ENCODE measurements at places on chromosomes 13 and 19.

GRCh38 chr19:9671655-9672054 is 3.2 kb downstream of the ZNF562 start:
- DNase-seq = no peak

DNA sequence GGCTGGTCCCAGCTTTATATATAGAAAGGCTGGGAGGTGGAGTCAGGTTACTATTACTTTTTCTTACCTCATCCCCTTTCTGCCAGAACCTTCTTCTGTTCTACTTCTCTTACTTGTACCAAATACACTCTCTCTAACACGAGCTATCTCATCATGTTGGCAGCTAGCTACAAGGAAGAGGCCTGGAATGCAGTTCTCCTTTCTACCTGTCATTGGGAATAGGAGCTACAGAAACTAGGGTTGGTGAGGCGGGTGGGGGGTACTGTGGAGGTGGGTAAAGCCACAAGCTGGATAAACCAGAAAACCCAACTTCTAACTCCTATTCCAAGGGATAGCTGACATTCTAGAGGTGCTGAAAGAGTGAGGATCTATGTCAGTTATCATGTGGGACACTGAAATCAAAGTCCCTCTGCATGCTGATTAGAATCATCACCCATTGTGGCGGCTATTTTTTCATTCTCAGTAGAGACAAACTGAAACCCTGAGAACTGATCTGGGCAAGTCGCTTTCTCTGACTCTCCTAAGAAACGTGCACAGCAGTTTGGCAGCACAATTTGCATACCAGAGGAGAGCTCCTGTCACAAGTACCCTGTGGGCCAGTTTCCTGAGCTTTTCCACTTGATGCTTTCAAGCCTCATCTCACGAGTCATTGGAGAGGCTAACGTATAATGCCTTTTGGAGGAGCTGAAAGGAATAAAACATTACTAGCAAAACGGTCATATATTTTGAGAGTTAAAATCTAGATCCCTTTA is 358.1 kb downstream of the ENOX1 start:
- DNase-seq = no peak

DNA sequence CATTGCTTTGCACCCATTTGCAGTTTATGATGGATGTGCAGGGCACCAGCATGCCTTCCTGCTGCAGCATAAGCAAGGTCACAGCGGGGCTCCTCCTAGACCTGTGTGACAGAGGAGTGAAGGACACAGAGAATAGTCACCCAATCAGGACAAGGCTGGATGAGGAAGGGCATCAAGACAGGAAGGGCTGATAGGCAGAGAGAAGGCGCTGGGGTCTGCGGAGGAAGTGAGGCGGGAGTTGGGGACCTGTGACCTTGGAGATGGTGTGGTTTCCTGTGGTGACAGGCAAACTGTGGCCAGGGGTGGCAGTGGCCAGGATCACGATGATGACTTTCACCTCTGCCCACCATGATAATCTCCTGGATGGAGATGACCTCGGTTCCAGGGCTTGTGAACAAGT is 16.4 kb upstream of the KCTD15 start:
- DNase-seq = no peak

- no peak for DNase-seq
These were observed 22.0 kb downstream of the EPN1 start for GRCh38 chr19:55697069-55697440.

DNA sequence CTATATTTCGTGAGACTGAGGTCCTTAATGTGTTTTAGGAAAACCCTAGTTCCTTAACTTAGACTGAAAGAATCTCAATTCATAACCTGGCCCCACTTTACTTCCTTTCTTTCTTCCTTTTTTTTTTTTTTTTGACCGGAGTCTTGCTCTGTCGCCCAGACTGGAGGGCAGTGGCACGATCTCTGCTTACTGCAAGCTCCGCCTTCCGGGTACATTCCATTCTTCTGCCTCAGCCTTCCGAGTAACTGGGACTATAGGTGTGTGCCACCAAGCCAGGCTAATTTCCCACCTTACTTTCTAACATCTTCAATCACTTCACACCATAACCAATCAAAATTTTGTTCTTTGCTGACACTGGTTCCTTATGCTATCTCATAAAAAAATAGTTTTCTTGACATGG is 2097.0 kb downstream of the PCDH9 start:
- no peak for DNase-seq

DNA sequence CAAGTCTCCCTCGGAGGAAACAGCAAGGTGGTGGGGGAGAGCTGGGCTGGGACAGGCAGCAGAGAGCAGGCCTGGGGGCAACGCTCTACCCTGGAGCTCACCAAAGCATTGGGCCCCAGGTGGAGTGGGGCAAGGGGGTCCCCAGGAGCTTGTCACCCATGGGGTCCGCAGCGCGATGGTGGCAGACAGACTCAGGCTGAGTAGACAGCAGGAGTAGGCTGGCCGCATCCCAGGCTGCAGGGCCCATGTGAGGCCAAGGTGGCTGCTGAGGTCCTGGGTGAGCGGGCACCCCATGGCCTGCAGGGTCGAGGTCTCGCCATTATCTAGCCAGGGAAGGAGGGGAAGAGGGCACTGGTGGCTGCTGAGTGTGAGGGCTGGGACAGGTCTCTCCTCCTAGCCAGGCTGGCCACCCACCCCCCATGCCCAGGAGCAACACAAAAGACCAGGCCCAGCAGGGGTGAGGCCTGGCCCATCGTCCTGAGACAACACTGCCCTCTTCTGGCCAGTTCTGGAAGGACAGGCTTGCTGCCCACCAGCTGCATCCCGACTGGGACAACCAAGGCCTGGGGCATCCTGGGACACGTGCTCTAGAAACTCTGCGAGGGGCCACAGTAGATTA is 33.1 kb downstream of the CEBPG start:
- peak; percentile 69 for DNase-seq

- DNase-seq = no peak
These were observed 74.6 kb downstream of the SHISA2 start for GRCh38 chr13:25977216-25977615.

GRCh38 chr13:55245005-55245644 is 1895.6 kb upstream of the PRR20A start:
- no peak for DNase-seq

GRCh38 chr19:39296055-39296645 is at the start of gene IFNL1:
Gene IFNL1 (plus strand): TSS chr19:39296407. CDS start chr19:39296422, 15 bp downstream.
- DNase-seq = no peak

DNA sequence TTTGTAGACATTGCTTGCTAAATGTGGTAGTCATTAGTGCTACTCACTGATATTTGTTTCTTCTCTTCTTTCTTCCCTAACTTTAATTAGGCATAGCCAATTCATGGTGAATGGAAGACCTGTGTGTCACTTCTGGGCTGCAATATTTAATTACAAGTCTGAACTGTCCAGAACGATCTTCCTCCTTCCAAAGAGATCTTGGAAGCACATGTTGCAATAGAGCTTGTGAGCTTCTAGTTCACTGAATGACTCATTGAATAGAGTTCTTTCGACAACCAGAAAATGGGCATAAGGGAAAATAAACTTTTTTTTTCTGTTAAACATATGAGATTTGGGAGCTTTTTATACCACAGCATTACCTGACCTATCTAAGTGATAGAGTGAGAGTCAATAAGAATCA is 1264.6 kb downstream of the PCDH9 start:
- DNase-seq = no peak

DNA sequence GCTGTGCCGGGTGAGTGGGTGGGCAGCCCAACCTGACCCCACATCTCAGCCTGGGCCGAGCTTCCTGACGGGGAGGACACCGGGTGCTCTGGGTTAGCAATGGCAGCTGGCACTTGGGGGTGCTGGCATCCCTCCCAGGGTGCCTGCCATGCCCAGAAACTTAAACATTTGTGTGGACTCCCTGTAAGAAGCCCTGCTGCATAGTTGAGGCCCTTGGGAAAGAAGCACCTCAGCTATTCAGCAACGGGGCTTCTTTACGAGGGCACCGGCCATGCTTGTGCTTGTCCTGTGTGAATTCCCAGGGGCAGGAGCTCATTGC is 33.8 kb upstream of the MEDAG start:
- DNase-seq = no peak

- peak; percentile 74 for DNase-seq
These were observed 133.9 kb downstream of the AKAP11 start for GRCh38 chr13:42405665-42406390.

- no peak for DNase-seq
These were observed at the start of gene REEP6 for GRCh38 chr19:1491114-1491848. Gene REEP6 (plus strand): TSS chr19:1491181. CDS start chr19:1491270, 89 bp downstream.

- DNase-seq = no peak
These were observed 59.9 kb upstream of the TPP2 start for GRCh38 chr13:102536695-102537485.

GRCh38 chr19:536031-536880 is 4.7 kb downstream of the CDC34 start:
- no peak for DNase-seq

DNA sequence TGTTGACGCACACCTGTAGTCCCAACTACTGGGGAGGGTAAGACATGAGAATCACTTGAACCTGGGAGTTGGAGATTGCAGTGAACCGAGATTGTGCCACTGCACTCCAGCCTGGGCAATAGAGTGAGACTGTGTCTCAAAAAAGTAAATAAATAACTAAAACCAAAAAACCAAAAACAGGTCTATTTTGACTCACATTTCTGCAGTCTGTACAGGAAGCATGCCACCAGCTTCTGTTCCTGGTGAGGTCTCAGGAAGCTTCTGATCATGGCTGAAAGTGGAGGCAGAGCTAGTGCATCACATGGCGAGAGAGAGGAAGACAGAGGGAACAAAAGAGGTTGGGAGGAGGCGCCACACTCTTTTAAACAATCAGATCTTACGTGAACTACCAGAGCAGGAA is 142.5 kb downstream of the ITGBL1 start:
- no peak for DNase-seq

DNA sequence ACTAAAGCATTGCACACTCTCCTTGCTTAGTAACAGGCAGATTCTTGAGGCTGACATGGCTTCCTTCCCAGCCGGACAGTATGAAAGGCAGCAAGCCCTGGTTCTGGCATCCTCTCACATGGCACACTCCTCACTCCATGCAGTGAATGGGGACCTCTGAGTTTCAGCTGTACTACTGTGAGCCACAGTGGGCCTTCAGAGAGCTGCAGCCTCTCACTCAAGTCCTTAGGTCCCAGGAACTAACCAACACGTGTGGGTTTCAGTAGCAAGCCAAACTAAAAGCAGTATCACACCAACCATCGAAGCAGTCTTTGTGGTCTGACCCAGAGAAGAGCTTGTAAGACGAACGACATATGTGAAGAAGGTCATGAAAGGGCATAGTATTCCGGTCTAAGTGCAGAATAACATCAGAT is 128.2 kb downstream of the TBC1D4 start:
- DNase-seq = no peak

GRCh38 chr13:112903606-112904195 is 65.3 kb upstream of the MCF2L start:
- no peak for DNase-seq

GRCh38 chr13:112831196-112831595 is 137.8 kb upstream of the MCF2L start:
- DNase-seq = no peak

DNA sequence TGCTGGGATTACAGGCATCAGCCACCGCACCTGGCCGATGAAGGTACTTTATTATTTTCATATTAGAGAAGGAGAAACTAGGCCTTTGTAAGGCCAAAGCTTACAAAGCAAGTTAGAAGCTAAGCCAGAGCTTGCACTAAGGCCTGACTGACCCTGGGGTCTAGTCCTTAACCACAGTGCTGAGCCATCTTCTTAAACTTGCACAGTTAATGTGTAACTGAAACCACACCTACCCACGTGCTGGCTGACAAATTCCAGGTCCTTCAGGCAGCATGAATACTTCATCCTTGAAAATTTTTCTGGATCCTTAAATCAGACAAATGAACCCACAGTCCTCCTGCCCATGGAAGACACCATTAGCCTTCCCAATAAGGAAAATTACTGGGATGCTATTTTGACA is 880.6 kb downstream of the UQCRFS1 start:
- no peak for DNase-seq

DNA sequence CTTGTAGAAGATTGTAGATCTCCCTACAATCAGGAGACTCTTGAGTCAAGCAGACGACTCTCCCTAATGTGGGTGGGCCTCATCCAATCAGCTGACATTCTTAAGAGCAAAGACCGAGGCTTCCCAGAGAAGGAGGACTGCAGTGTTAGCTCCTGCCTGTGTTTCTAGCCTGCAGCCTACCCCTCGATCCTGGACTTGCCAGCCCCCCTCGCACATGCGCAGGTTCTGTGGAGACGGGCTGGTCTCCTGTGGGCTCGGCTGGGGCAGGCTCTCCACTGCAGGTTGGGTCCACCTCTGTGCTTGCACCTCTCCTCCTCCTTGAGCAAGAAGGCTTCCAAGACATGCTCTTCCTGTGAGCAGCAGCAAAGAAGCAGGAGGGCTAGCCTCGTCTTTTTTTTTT is 185.2 kb upstream of the SOX1 start:
- DNase-seq = no peak

GRCh38 chr19:30590596-30591229 is 218.5 kb downstream of the ZNF536 start:
- DNase-seq = no peak

- DNase-seq = no peak
These were observed 353.3 kb upstream of the HTR2A start for GRCh38 chr13:47250146-47250545.

GRCh38 chr13:79090552-79091124 is 315.4 kb downstream of the RBM26 start:
- DNase-seq = no peak

DNA sequence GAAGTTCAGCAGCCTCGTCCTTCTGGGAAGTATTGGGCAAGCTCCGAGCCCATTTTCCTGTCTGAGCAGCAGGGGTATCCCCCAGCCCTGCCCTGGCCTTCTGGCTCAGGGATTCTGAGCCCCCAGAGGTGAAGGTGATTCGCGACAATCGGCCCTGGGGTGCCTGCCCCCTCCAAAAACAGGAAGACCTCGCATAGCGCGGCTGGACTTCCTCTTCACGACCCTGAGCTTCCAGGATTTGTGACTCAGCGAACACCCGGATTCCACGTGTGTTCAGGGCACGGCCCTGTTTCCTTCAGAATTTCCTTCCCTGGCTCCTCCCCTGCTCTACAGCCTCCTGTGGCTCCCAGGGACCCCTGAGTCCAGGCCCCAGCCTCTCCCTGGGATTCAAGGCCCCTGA is at the start of gene SEMA6B:
SEMA6B (minus strand) TSS at position 116 of the 400 bp plus-strand sequence. CDS start 1,227 bp downstream, outside the sequence.
- no peak for DNase-seq

DNA sequence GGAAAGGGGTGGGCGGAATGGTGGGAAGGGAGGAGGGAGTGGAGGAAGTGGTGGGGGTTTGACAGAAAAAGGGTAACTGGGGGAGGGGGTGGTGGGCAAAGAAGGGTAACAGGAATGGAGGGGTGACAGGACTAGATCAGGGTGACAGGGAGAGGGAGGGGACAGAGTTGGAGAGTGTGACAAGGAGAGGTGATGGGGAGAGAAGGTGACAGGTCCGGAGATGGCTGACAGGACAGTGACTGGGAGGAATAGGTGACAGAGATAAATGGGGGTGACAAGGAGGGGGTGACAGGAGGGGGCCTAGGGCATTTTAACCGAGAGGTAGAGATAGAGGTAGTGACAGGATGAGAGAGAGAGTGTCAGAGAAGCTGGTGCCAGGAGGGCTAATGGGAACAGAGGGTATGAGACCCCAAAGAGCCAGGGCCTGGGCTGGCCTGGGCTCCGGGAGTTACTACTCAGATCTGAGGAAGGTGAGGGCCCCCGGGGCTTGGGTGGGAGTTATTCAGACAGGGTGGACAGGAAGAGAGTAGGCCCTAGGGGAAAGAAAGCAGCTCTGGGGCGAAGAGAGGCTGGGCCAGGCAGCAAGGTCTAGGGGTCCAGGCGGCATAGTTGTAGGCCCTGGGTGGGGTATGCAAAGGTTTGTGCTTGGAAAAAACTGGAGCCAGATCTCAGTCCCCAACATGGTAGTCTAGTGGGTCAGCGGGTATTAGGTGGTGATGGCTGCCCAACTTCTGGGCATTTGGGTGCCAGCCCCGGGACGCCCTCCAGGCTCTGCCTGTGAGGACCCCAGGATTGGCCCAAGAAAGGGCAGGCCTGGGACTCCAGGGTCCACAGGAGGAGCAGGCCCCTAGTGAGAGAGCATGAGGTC is 660 bp downstream of the CIC start:
- no peak for DNase-seq
